ENCODE measurements at places on chromosomes 1 and 21.

DNA sequence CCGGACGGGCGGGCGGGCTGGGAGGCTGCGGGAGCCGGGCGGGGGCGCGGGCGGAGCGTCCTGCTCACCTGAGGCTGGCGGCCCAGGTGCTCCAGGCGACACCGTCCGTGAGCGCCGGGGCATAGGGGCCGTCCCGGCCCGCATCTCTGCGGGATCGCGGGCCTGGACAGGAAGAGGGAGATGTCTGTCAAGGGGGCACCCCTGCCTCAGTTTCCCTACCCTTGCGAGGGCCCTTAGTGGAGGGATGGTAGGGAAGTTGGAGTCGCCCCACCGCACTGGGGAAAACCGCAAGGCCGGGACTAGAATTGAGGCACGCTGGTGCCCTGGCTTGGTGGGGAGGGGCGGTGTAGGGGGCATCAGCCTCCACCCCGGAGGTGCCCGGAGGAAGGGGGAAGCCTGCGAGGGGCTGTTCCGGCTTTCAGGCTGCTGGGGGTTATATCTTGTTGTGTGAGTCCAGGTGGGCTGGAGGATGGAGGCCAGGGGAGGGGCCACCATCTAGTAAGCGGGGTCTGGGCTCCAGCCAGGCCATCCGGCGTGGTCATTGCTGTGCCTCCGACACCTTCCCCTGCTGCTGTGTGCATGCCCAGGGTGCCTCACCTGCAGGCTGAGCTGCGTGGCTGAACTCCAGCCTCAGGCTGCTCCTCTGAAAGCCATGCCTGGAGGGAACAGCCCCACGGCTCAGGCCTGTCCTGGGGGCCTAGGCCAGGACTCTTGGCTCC lies 580 bp downstream of the VWA1 start:
- no peak for DNase-seq

GRCh38 chr1:77336729-77337128 lies 54.9 kb downstream of the AK5 start:
- no peak for DNase-seq

GRCh38 chr1:18970358-18970757 lies 13.9 kb upstream of the IFFO2 start:
- no peak for DNase-seq

- DNase-seq, result no peak
Observed at GRCh38 chr1:71785450-71785849, 496.9 kb downstream of the NEGR1 start.

GRCh38 chr21:43939443-43940328 lies 72.4 kb upstream of the TRAPPC10 start:
- no peak for DNase-seq

- DNase-seq, result no peak
Observed at GRCh38 chr21:34091607-34092006, 18.2 kb downstream of the MRPS6 start.

- no peak for DNase-seq
Observed at GRCh38 chr21:15063814-15064575, 805 bp downstream of the NRIP1 start.

DNA sequence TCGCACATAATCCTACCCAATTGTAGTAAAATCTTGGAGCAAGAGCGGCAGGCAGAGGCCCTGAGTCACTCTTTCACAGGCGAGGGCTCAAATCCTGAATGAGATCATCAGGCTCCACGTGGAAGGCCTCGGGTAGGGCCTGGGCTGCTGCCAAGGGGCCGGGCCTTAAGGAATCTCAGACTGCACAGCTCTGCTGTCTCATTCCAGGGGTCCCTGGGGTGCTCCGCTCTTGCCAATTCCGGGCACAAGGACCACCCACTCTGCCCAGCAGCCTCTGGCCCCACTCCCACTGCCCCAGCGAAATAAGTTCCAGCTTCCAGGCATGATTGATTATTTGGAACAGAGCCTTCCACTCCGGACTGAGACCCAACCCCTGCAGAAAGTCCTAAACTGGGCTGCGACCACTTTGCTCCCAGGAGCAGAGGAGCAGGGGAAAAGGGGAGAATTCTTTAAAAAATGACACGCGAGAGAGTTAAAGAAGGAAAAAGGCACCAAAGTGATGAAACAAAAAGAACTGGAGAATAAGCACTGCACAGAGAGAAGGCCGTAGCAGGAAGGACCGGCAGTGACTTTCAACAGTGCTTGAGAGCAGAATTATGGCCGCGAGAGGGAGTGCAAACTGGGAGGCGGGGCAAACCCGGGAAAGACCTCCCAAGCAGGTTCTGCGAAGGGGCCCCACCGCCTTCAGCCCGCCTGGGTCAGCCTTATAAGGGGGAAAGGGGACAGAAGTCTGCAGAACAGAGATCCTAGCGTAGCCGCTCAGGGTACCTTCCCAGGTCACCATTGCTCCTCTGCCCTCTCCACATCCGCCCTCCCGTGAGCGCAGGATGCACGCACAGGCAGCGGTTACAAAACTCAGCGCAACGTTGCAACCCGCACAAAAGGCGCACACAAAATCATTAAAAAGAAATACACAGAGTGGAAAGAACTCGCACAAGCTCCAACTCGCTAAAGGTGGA lies 2.0 kb downstream of the ADAMTS1 start:
- no peak for DNase-seq

DNA sequence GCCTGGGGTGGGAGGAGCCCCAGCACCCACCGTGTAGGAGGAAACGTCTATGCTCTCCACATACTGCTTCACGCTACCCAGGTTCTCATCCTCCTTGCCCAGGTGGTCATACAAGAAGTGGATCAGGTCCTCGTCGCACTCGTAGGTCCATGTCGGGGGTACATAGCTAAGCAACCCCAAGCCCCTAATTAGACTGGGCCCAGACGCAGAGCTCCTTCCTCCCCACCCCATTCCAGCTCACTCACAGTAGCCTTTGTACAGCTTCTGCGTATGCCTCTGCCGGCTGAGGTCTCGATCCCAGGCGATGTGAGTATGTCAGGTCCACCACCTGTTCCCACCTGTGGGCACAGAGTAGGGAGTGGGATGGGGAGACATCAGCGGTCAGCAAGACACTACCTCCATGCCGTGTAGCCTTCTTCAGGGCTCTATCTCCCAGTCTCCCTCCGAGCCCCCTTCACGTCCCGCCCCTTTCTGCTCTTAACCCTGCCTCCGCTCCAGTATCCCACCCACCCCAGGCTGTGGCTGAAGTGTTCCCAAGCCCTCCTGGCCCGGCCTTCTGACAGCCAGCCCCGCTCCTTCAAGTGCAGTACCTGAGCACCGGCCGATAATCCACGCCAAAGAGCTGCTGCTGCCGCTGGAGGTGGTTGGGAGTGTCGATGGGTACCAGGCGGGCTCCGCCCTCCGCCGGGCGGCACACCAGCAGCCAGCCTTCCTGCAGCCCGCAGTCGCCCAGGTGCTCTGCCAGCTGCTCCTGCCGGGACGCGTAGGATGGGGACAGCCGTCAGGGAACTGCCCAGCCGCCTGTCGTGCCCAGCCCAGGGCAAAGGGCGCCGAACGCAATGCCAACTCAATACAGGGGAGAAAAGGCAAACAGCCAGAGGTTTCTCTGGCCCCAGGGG lies 919 bp downstream of the HECTD3 start:
- DNase-seq, result no peak

- DNase-seq, result no peak
Observed at GRCh38 chr1:59879574-59879973, 47.0 kb downstream of the CYP2J2 start.

DNA sequence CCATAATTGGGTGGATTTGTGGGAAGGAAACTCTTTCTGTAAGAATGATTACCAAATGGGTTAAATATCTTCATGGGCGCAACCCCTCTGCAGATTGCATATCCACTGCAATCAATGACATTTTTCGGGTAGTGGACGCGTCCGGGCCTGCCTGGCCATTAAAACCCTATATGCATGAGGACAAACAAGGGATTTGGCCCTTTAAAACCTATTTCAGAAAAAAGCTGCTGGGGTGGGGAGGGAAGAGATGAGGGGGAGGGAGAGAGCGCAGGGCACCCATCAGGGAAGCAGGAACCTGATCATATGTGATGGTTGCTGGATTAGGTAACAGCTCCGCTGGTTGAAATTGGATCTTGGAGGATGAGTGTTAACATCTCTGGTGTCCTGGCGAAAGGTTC lies 228.8 kb downstream of the PBX1 start:
- DNase-seq, result peak; percentile 64

DNA sequence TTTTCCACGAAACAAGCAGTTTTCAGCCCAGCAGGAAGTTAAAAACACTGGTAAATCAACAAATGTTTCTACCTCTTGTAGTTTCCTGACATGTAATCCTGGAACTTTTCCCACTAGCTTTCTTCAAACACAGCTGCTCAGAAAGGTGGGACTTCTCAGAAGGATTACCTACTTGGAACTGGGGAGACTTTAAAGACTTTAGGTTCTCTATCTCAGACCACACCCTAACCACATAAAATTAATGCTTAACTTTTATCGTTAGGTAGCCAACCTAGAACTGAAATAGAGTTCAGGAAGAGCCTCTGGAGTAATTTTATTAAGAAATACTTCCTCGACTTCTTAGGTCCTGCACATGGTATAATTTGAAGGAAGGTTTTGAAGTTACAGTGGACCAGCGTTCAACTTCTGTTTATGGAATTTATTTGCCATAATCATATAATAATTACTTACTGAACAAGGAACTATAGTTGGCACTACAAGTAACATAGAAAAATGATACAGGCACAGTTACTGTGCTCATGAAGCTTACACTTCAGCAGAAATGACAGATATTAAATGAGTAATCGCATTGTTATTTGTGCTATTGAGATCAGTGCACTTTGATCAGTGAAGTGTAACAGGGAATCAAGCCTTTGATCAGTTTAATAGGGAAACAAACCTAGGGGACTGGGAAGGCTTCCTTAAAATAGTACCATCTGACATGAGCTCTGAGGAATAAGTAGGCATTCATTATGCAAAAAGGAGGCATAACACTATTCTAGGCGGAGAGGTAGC lies at the start of gene BCL2L15:
BCL2L15 (minus strand) TSS at position 180 of the 774 bp plus-strand sequence. CDS start 206 bp downstream, outside the sequence.
- no peak for DNase-seq

DNA sequence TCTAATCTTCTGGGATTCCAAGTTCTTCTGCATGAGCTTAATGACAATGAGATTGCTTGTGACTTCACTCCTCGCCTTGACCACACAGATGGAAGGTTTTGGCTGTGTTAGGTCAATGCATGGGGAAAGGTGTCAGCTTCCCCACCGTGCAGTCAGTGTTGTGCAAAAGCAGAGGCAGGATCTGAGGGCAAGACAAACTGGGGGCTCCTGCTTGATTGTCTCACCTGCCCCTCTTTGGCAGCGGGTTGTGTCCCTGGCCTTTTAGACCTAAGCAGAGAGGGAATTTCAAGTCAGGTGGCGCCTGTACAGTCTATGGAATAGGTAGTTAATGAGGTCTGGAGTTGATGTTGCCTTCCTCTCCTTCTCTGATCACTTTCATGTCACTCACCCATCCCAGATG lies 150.1 kb downstream of the CNIH3 start:
- no peak for DNase-seq

DNA sequence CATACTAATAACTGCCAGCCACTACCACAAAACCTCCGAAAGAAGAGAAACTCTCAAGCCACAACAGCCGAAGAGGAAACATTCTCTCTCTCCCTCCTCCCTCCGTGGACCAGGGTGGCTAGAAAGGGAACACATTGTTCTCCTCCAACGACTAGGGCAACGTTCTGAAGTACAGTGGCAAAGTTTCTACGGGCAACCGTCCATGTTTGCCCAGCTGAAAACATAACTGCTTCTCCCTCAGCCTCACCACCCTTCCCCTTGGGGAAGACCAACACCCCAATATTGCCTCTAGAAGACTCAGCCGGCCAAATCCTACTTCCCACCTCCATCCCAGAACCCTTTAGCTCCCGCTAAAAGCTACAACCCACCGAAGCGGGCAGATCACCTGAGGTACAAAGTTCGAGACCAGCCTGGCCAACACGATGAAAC lies 2.0 kb downstream of the GLUL start:
- DNase-seq, result no peak

- DNase-seq, result no peak
Observed at GRCh38 chr1:208071435-208072031, 160.6 kb upstream of the CD34 start.

DNA sequence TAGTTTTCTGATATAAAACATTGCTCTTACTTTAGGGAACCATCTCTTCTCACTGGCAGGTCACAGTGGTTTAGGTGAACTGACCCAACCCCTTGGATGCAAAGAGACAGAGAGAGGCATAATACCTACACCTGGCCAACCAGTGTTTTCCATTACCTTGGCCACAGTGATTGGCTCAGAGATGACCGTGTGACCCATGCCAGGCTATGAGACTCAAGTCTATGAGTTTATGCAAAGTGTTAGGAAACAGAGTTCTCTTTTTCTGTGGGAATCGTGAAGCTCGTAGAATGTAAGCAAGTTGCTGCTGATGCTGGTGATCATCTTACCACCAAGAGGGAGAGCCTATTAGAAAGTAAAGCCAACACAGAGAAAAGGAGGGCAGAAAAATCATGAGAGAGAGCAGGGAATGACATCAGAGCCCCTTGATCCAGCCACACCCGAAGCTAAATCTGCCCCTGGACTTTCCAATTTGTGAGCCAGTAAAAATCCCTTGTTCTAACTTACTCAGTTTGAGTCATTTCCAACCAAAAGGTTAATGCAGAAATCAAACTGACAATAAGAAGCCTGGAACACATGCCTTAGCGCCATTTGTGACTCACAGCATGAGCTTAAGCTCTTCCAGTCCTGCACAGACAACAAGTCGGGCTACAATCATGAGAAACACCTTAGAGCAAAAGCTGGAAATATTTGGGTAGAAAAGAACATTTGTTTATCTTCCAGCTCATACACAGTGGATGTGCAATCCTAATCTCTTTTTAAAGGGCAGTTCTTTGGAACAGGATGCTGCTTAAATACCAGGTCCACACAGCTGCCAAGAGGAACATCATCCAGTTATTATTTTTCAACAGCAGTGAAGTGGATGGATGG lies 81.3 kb upstream of the KAZN start:
- no peak for DNase-seq

DNA sequence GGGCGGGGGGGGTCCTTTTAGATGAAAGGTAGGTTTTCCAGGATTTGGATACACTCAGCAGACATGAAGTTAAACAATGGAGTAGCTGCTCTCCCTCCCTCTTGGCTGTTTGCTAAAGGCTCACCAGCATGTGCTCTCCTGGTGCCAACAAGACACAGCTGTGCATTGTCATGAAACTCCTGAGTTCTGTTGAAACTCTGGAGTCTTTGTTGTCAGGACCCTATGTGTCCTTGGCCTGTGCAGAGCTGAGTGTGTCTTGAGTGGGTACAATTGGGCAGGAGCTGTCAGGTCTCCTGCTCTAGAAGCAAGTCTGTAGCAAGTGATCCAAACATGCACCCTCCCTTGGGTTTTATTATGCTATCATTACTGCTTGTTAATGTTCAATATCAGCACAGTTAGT lies 12.7 kb downstream of the TBX19 start:
- DNase-seq, result no peak

DNA sequence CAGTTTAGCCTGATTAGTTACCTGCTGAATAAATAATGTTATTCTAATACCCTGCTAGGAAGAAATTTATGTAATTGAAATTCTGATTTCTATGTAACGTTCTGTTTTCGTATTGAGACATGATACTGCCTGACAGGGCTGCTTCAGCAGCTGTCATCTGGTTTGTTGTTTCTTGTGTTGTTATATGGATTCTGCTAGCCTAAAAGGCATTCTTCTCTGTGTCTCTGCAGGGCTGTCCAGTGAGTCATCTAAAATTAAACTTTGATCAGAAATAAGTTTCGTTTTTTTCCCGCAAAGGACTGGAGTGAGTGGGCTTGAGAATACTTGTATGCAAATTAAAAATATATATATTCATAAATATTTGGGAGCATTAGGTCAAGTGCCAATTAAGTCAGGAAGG lies 93.0 kb downstream of the DYRK1A start:
- no peak for DNase-seq

GRCh38 chr1:153959454-153959853 lies 1.0 kb upstream of the CRTC2 start:
- no peak for DNase-seq

Data from NCI-H1417 treated with DMSO at 0.1 percent for 48 hours (cell line).